Stimulated activated CD4-positive, alpha-beta T cell treated with anti-CD3 and anti-CD28 coated beads, TNF-alpha, amount 100 ng/mL, for 4 hours (primary cell): ENCODE measurements at places on chromosomes 2 and 18.

- no peak for DNase-seq
These were observed 177.0 kb downstream of the SEPTIN10 start for GRCh38 chr2:109436610-109437225.

DNA sequence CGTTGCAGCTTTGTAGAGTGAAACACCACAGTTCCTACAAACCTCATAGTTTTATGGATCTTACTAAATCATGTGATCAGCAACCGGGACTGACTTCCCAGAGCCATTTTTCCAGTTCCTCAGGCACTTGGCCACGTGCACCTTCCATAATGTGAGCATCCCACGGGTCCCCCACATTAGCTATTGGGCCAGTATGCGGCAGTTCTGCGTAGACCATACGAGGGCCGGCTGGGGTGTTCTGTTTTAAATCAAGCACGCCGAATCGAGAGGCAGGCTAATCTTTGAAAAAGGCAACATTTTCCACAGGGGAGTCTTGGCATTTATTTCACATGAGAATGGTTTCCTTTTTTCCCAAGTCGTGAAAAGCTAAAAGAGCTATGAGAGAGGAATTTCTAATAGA lies 135.6 kb upstream of the CCDC195 start:
- DNase-seq = no peak

DNA sequence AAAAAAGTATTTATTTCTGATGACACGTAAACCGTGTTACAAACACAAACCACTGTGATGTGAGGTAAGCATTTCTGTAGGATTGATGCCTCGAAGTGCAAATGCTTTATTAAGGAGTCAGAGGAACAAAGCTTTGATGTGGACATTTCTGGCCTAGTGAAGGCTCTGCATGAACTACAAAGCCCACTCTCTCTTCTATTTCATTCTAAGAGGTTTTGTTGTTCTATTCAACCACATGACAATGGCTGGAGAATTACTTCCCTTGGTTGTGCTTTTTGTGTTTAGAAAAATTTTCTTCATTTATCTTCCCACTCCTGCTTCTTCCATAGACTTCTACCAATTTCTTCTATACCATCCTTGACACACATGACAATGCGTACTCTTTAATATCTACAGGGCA lies 125.7 kb upstream of the CCDC195 start:
- no peak for DNase-seq

- no peak for DNase-seq
These were observed 100.1 kb downstream of the NAB1 start for GRCh38 chr2:190748966-190749365.

DNA sequence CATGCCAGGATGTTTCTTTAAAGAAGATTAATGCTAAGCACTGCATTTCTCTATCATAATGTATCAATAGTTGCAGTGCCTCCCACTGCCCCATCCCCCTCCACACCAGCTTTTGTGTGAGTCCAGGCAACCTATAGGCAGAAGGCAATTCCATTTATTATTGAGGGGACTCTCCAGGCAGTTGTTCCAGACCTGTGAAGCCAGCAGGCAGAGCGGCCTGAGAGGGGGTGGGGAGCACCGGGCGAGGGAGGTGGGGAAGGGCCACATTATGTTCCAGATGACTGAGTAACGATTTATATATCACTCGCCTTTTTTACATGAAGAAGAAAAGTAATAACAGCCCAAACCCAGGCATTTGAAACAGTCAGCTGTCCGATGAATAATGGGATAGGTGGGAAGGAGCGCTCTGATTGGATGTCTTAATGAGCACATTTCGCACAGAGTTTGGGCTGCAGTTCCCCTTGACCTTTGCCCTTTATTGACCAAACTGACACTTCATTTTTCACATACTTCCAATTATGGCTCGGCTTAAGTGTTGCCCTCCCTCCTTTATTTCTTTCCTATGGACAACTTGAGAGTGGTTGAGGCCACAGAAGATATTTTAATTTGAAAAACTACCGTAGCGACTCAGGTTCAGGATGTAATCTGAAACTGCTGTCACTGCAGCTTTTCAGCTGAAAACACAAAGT lies 34.4 kb downstream of the MEIS1 start:
- DNase-seq = no peak

DNA sequence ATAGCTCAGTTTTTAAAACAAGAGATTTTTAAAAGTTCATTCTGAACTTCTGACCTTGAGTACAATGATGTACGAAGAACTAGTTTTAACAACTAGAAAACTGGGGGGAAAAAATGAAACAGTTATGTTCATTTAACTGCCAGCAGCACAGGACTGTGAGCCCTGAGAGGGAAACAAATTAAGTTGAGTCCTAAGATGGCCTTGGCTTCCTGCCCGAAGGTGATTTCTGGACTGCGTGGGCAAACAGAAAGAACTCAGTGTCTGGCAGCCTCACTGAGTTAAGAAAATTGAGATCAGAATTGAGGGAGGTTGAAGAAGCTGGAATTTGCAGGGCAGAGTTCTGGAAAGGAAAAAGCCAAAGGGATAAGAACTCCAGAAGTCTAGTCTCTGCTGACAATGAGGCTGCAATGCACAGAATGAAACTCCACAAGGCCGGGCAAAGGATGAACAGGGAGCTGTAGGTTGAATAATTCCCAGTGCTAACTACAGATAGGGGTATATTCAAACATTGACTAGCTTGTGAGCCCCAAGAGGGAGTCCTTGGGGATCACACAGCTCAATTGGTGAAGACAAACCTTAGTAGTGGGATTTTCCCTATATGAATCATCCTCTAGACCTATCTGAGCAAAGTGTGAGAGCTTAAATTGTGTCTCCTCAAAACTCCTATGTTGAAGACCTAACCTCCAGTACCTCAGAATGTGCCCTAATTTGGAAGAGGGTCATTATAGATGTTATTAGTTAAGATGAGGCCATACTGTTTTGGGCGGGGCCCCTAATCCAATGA lies 13.1 kb upstream of the CRACDL start:
- no peak for DNase-seq

DNA sequence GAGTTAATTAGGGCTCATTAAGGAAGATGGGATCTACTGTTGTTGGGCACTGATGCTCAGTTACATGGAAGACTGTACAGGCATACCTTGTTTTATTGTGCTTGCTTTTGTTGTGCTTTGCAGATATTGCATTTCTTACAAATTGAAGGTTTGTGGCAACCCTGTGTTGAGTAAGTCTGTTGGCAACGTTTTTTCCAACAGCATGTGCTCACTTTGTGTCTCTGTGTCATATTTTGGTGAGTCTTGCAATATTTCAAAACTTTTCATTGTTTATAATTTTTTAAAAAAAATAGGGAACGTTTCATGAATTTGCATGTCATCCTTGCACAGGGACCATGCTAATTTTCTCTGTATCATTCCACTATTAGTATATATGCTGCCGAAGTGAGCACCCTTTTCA lies 15.6 kb downstream of the PHLPP1 start:
- DNase-seq = no peak

DNA sequence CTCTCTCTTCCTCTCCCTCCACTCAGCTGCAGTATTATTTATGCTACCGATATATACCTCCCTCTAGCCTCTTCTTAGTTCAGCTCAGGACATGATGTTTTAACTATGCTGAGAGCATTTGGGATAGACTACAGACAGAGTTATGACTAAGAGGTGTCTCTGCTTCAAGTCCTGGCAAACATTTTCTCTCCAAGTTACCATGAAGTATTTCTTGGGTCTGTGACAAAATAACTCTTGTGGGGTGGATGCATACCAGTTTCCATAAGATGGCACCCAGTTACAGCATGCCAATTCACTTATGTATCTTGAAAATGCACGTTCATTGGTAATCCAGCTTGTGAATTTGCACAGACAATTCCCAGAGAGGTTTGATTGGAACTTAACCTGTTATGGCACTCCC lies 737.6 kb downstream of the SLC4A3 start:
- no peak for DNase-seq

DNA sequence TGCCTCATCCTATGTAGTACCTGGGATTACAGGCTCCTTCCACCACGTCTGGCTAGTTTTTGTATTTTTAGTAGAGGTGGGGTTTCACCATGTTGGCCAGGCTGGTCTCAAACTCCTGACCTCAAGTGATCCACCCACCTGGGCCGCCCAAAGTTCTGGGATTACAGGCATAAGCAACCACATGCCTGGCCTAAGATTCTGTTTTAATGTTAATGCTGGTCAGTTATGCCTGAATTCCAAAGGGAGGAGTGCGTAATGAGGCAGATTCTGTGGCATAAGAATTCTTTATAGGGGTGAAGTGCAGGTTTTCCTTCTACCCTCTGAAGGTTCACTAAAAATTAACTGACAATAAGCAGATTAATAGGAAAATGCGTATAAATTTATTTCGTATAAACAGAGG lies 1343.8 kb upstream of the LRRTM1 start:
- no peak for DNase-seq
